HT1080 (cell line): ENCODE measurements at places on chromosomes 7 and 10.

DNA sequence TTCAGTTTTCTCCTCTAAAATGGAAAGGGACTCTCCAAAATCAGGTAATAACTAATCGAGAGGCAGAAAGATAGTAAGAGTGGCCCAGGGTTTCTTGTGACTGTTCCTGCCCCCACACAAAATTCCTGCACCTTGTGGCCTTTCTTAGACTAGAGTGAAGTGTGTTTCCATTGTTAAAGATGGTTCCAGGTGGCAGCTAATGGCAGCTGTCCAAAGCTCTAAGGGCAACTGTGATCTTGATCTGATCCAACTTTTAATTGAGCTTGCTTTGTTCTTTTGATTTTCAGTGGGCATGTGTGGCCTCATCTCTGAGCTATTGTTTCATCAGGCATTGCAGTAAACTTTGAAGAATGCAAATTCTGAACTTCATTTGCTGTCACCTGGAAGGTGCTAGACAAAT lies 19.4 kb downstream of the ACSL5 start:
- DNase-seq: no peak

DNA sequence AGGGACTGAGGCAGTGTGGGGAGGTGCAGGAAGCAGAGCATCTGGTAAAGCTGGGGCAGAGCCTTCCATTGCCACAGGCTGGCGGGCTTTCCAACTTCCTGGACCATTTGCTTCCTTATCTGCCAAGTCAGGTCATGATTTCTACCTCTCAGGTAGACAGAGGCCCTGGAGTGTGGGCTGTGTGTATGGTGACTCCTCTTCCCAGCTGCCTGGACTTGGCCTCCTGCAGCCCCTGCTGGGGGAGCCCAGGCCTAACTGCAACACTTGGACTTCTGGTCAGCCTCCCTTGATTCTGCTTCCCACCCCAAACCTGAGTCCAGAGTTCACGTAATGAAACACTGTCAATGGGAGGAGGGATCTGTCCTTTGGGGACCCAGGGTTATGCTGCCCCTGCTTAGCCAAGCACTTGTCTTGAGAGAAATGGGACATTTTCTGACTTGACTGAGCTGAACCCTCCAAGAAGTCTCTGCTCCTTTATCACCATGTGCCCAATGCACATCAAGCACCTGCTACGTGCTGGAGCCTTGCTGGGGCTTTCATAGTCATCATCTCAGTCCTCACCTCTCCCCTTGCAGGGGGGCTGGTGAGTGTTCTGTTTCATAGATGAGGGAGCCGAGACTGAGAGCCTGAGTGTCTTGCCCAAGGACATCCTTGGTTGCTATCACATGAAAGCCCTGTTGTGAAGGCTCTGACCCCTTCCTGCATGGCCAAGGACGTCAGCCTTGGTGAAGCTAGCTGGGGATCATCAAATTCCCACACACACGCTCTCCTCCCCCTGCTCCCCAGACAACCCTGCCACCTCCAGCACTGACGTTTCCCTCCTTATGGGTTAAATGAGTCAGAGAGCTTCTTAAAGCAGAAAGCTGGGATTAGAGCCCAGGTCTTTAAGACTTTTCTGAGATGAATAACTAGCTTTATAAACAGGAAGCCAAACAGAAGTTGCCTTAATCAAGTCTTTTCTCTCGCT lies 3.4 kb downstream of the CLEC2L start:
- peak; percentile 69 for DNase-seq

- peak; percentile 99 for DNase-seq
Measured at GRCh38 chr10:110399106-110399964, 94.6 kb upstream of the SMNDC1 start.

- no peak for DNase-seq
Measured at GRCh38 chr7:1941464-1942242, 271.6 kb downstream of the ELFN1 start.

DNA sequence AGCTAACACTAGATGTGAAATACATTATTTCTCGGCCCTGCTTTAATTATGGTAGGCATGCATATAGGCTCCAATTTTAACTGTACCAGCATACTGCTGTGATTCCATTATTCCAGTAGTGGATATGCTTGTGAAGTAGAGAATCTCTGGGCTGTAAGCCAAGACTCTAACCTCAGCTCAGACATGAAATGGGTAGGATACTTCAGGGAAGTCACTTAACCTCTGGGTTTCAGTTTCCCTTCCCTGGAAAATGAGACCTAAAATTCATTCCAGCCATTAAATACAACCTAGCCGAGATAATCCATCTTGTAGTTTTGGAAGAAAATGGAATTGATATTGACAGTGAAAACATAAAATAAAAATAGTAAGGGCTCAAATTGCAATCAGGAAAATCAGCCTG lies 59.6 kb upstream of the TRIL start:
- DNase-seq: peak; percentile 42

DNA sequence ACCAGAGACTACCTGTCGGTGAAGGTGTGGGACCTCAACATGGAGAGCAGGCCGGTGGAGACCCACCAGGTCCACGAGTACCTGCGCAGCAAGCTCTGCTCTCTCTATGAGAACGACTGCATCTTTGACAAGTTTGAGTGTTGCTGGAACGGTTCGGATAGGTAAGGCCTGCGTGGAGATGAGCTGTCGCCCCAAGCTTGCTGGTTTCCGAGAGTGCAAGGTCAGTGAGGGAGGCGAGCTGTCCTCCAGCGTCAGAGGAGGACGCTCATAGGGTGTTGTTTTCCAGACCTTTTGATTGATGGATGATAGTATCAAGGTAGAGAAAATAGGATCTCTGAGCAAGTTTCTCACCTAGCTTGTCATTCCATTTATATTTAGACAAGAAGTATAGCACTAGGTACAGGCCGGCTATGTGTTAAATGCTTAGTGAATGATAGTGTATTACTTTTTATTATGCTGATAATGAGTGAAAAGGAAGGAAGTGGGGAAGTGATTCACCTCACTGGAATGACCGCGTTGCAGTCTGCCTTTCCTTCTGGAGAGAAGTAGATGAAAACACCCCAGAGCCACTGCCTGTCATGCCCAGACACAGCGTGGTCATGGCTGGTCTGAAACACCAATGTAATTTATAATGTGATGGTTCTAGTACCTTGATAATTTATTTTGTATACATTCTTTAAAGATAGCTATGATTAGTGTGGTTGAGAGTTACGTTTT lies 33.9 kb downstream of the BNIP3 start:
- DNase-seq: peak; percentile 95

DNA sequence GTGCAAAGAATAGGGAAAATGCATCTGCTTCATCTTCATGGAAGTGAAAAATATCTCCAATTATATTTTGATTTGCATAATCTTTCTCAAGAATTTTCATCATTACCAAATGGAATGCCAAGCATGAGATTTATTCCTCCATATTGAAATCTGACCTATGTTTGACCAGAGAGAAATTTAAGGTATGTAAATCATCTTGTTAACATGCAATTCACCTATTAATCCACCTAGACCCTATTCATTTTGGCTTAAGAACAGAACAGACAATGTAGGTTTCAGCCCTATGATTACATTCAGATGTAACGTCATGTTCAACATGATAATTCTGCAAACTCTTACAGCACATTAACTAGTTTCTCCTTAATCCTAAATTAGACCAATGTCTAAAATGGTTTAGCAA lies 30.8 kb upstream of the TMEM140 start:
- no peak for DNase-seq

DNA sequence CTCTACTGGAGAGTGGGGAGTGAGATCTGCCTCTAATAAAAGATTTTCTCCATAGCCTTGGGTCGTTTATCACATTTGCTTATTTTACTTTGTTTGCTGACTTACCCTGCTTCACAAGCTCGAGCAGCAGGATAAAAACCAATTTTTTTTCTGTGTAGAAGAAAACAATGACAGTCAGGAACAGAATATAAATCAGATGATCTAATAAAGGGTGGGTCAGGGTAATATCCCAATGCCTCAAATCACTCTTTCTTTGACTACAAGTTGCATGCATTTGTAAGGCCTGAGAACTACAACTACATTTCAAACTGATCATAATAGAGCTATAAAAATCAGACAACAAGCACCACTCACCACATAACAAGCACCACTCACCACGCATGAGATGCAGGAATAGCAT lies 174.4 kb upstream of the ADARB2 start:
- no peak for DNase-seq

- peak; percentile 93 for DNase-seq
Measured at GRCh38 chr7:73894733-73895551, 34.0 kb downstream of the TMEM270 start.

DNA sequence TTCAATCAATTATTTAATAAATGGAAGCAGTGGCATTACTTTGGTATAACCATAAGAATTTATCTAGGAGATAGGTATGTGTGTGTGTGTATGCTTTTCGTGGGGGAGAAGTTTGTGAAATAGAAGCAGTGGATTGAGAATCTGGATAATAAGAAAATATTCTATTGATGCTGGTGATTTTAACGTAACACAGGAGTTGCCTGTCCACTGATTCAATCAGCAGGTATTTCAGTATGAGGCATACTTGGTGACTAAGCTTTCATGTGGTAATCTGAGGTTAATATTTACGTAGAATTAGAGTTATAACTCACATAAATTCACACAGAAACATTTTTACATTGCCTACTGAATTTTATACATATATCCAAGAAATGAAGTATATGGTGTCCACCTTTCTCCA lies 568.0 kb downstream of the ZWINT start:
- peak; percentile 52 for DNase-seq
